GM04504 (cell line): ENCODE measurements at places on chromosomes 1 and 21.

DNA sequence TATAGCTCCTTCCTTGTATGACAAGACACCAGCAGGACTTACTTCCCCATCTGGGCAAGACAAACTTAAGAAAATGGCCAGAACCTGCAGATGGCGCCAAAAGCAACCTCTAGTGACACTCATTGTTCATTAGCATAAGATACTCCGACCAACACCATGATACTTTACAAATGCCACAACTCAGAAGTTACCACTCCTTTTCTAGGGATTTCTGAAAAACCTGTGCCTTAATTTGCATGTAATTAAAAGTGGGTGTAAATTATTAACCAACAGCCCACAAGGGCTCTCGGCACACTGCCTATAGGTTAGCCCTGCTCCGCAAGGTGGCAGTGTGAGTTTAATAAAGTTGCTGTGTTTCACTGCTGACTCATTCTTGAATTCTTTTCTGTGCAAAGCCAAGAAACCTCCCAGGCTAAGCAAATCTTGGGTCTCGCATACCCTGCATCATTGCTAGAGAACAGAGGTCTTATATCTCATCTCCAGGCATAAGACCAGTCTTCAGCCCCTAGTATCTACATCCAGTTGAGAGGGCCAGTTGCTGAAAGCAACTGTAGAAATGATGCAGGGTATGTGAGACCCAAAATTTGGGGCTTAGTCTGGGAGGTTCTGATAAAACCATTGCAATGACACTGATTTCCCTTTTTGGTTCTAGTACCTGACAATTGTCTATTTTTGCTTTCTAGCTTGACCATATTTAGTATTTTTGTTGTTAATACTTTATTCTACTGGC, 86.4 kb downstream of the FAF1 start:
- peak; percentile 5 for DNase-seq

GRCh38 chr1:6222636-6223035, 13.1 kb downstream of the ICMT start:
- no peak for DNase-seq

DNA sequence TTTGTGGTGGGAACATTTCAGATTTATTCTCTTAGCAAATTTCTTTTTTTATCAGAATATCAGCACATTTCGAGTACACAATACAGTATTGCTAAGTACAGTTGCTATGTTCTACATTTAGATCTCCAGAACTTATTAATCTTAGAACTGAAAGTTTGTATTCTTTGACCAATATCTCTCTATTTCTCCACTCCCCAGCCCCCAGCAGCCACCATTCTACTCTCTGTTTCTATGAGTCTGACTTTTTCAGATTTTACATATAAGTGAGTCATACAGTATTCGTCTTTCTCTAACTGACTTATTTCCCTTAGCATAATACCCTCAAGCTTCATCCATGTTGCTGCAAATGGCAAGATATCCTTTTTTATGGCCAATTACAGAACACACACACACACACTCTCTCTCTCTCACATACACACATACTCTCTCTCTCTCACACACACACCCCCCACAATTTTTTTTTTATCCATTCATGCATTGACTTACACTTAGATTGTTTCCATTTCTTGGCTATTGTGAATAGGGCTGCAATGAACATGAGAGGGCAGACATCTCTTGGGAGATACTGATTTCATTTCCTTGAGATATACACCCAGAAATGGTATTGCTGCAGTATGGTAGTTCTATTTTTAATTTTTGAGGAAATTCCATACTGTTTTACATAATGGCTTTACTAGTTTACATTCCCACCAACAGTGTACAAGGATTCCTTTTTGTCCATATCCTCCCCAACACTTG, 15.7 kb downstream of the RPTN start:
- DNase-seq = no peak

- DNase-seq = no peak
These were observed 147.5 kb downstream of the TRABD2B start for GRCh38 chr1:47849591-47850261.

DNA sequence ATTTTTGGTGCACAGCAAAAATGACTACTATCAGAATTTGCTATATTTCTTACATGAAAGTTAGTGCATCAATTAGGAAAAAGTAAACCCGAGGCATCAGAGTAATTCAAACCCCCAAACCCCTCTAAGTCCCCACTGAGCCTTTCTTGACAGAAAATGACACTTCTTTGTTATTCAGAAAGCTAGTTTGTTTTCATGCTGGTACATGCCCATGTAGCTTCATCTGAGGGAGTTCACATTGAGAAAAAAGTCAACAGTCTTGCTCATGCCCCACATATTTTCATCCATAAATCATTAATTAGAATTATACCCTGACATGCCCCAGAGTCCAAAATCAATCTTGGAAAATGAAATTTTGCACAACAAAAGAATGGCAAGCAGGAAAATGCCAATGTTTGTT, 39.9 kb upstream of the PDC start:
- DNase-seq = no peak

DNA sequence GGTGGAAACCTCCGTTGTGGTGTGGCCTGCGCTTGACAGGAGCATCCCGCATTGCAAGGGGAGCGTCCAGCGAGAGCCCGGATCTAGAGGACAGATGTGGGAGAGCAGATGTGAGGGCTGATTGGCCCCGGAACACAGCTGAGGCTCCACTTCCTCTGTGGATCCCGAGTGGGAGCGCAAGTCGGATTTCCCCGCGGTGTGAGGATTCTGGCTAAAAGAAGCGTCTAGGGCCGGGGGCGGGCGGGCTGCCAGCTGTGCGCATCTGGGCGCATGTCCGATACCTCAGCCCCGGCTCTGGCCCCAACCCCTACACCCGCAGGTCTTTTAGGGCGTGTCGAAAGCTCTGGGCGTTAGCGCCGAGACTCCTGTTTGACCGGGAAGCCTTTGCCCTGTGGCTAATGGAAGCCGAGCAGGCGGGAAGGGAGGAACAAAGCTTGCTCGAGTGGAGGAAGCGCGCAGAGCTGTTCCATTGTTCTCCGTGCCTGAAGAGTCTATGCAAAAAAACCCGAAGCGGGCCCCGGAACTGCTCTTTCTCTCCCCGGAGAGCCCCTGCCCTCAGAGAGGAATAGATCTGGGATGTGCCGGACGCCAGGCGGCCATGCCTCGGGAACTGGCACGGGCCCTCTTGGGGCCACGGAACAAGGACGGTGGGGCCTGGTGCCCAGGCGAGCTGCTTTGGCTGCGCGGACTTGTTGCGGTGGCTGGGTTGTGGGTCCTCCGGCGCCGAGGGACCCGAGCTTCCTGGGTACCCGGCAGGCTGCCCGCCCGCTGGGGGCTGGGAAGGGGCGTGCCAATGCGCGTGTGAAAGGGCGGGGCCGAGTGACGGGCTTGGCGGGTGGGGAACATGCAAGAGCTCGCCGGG, 111.1 kb downstream of the NAV1 start:
- DNase-seq = no peak

DNA sequence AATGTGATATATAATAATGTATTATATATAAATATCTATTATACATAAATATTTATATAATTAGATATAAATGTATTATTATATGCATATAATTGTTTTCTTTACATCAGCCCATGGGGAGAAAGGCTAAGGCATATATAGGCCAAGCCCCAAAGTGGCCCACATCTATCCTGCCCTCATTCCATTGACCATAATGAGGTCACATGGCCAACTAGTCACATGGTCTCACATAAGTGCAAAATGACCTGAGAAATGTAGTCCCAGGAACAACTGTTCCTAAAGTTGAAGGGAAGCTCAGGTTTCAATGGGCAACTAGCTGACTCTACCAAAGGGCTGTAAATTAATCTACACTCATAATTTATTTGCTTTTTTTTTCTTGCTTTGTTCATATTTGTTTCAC, 14.5 kb upstream of the CCDC185 start:
- no peak for DNase-seq

DNA sequence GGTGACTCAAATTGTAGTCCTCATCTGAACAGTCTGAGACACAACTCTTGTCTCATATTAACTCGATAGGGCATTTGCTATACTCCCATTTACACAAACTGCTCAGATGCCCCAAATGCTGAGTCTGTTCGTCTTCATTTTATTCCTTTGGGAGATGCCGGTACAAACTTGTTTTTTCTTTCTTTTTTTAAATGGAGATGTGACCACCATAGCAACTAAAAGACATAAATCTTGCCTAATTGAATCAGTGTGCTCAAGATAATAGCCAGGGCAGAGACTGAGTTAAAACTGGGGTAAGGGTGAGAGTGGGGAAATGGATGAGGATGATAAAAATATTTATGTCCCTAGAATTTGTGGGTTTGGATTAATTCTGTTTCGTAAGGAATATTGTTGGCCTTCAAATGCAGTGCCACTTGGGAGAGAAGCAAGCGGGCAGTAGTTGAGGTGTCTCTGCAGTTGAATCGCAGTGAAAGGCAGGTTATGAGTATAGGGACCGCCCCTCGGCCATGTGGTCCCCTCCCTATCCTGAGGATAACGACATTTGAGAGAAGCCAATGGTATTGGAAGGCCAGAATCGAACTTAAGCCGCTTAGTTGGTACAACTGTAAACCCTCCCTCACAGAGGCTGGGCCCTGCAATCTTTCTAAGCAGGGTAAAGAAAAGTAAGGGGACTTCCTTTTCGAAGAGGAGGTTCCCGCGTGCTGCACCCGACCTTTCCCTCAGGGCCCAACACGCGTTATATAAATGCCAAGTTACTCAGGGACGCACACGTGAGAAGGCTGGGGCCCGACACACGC, 859 bp upstream of the LRRC8B start:
- DNase-seq = no peak

GRCh38 chr1:11598461-11598860, 55.8 kb downstream of the FBXO2 start:
- DNase-seq = no peak

DNA sequence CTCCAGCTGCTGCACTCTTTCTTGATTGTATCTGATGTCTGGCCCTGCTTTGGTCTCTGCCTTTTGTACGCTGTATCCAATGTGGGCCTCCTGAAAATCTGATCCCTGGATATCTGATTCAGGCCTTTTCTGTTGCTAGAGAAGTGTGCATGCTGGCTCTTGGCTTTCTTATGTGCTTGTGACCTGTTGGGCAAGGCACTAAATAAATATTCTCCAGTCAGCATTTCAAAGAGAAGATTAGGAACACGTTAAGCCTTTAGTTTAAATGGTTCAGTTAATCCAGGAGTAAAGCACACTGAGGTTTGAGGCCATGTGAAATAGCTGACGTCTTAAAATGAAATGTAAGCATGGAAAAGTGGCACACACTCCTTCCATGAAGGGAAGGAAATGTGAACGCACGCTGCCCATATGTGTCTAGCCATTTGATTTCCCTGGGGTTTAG, 9.3 kb upstream of the F3 start:
- no peak for DNase-seq

DNA sequence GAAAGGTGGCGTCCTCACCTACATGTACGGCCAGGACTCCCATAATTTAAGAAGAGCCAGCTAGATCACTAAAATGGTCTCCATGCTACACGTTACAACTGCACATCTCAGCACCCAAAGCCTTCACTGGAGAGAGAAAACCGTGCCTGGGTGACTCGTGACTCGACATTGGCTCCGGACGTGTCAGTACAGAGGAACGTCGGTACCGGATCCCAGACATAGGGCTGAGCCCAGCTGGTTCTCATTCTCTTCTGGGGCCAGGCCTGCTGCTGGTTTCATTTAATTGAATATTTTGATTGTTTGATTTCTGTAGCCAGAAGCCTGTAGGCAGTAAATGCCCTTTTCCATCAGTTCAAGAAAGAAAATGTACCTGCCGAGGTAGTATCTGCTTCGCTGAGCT, 93.1 kb downstream of the HHIPL2 start:
- peak; percentile 51 for DNase-seq

GRCh38 chr1:163766257-163766918, 444.6 kb downstream of the NUF2 start:
- DNase-seq = no peak

GRCh38 chr1:93710499-93711453, 29.1 kb upstream of the BCAR3 start:
- no peak for DNase-seq

GRCh38 chr1:229080361-229080760, 190.6 kb upstream of the RAB4A start:
- DNase-seq = no peak

GRCh38 chr1:106793651-106794050, 262.8 kb upstream of the PRMT6 start:
- no peak for DNase-seq
